Fibroblast of villous mesenchyme (primary cell): ENCODE measurements at places on chromosomes 6 and 20.

GRCh38 chr6:145469021-145469420 is 266.3 kb downstream of the EPM2A start:
- DNase-seq: no peak

DNA sequence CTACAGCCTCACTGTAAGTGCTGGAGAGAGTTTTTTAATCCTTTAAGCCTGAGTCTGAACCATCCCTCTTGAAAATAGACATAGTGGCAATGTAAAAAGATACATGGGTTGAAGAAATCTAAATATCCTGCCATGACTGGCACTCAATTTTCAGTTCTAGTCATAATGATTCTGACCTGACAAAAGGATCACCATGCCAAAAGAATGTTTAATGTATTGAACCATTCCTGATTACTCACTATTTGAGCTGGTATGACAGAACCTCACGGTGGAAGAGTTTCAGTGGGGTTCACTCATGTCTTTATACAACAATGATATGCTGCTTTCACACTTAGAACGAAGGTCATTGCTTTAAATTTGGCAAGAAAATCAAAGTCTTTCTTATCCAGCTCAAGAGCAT is 93.4 kb downstream of the HIVEP2 start:
- DNase-seq: no peak

- DNase-seq: peak; percentile 79
Measured at GRCh38 chr6:132364306-132365074, 36.8 kb downstream of the MOXD1 start.

DNA sequence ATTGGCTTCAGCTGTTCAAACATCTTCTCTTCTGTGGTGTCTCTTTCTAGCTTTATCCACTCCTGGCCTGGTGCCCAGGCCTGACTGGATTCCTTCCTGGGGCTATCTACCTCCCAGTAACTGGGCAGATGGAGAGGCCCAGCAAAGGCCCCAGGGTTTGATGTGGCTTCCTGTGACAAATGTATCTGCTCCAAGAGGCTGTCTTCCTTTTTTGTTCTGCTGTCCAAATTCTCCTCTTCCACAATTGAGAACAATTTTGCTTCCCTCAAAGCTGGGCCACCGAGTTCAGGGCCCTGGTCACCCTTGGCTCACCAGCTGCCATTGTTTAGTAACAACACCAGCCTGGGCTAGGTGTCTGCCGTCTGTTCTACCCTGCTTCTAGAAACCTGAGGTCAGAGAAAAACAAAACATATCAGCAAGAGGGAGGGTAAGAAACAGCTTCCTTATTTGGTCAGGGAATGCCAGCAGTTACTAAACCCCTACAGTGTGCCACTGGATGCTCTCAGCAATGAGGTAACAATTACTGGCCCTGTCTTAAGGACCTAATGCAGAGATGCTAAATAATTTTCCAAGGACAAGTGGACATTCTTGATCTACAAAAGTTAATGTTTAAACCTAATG is 3.9 kb downstream of the ZFP57 start:
- DNase-seq: no peak

DNA sequence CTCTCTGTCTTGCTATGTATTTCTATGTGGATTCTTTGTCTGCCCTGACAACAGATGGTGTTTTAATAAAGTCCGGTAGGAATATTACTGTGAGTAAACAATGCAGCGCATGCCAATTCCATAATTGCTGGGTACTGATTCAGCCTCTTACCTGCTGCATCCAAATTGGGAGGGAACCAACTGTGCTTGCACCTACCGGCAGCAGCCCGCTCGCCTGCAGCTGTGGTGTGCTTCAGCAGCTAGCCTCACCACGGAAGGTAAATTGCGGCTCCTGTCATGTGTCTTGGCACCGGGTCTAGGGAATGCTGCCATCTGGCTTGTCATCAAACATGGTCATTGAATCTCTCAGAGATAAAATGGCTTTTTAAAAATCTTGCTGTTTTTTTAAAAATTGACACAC is 704.8 kb upstream of the SLC35B3 start:
- DNase-seq: no peak

- DNase-seq: peak; percentile 43
Measured at GRCh38 chr6:26215585-26216358, 128.5 kb downstream of the HFE start.

DNA sequence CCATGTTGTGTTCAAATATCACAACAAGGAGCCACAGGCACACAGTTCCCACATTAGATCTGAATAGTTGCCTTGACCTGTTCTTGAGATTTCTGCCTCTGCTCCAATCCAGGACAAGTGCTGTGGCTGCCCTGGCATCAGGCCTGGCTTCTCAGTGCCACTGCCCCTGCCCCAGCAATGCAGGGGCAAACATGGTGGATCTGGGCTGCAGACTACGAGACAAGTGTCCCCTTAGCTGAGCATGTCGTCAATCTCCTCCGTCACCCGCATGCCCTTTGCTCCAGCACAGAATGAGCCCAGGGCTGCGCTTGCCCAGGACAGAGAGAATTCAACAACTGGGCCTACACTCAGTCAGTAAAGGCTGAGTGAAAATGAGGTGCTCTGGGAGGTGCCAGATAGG is 201.6 kb downstream of the SYNDIG1 start:
- DNase-seq: no peak

DNA sequence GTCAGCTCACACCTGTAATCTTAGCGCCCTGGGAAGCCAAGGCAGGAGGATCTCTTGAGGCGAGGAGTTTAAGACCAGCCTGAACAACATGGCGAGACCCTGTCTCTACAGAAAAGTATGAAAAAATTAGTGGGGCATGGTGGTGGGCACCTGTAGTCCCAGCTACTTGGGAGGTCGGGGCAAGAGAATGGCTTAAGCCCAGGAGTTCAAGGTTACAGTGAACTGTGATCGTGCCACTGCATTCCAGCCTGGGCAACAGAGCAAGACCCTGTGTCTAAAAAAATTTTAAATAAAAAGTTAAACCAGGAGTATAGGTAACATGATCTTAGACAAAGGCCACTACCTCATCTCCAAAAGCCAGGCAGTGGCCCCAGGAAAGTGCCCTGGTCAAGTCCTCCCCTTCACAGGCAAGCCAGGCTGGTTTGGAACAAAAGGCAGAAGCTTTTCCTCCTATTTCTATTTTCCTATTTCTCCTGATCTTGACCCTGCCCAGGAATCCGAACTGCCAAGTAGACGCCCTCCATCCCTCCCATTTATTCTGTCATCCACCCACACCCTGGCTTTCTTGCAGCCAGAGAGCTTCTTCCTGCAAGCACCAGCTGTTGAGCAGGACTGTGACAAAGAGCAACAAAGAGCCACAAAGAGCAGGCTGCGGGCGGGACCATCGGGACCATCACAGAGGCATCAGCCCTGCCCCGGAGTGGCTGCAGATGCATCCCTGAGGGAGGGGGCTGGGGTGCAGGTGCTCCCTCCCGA is 149.9 kb upstream of the AFDN start:
- DNase-seq: no peak

- DNase-seq: no peak
Measured at GRCh38 chr20:63072991-63073737, 66.4 kb upstream of the BHLHE23 start.

DNA sequence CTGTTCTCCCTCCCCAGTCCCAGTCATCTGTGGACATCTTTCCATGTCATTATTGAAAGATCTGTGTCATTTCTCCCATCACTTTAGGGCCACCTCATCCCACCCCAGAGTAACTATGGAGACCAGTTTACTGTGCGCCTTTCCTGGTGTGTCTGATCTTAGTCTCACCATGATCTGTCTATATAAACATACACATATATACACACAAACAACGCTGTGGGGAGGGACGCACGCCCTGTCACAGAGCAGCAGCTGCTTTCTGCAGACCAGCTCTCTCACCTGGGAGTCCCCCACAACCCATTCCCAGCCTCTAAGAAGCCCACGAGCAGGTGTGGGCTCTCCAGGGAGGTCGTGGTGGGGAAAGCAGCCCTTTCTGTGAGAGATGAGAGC is 68.1 kb upstream of the TOX2 start:
- no peak for DNase-seq

GRCh38 chr20:14210146-14210545 is 127.3 kb downstream of the FLRT3 start:
- no peak for DNase-seq

GRCh38 chr6:159633196-159633595 is 59.8 kb downstream of the SOD2 start:
- DNase-seq: peak; percentile 29

GRCh38 chr6:27547157-27548075 is 74.5 kb upstream of the ZNF184 start:
- peak; percentile 60 for DNase-seq

DNA sequence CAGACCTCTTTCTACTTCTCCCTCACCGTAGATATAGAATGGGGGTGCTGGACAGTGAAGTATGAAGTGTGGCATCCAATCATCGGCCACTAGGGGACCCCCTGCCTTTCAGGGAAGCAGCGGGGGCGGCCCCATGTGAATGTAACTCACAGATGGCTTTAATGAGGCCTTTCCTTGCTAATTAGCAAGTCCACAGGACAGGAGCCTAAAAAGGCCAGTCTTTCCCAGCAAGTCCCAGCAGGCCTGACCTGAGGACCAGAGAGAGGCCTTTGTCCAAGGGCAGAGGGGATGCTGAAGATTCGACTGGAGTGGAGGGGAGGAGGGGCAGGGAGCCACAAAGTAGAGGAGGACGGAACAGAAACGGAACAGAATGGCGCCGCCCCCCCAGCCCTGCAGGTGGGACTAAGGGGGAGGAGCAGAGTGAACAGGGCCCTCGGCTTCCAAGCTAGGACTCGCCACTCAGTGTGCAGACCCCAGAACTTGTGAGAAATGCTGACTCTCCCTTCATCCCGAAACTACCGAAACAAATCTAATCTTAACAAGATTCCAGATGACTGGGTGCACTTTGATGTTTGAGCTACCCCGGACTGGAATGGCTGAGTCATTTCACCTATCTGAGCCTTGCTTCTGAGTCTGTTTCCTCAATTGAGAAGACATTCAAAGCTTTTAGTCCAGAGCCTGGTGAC is 5.8 kb downstream of the C6orf132 start:
- peak; percentile 58 for DNase-seq

DNA sequence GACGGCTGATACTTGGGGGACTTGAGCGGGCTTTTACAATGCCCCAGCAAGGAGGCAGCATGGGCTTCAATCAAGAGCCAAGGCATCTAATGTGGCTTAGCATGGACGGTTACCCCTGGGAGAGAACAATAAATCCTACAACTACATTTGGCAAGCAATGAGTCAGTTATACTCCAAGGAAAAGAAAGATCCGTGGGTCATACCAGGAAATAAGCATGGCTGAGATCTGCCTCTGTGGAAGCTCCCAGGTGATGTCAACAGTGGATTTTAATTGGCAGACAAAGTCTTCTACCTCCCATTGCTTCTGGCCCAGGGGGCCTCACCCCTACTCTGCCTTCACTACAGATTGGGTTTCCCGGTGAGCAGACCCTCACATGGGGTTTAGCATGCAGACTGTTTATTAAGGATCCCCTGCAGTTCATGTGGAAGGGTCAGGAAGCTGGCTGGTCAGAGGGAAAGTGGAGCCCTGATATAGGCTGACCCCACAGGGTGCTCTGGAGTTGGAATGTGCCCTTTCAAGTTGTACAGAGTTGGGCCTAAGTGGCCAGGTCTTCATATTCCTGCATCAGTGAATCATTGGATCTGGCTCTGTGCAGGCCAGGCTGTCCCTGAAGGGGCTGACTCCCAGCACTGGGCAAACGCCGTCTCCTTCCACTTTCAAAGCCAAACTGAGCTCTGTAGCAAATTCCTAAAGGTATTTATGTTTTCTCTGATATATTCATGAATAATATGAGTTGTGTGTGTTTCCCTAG is 91.3 kb upstream of the GGTLC1 start:
- no peak for DNase-seq

DNA sequence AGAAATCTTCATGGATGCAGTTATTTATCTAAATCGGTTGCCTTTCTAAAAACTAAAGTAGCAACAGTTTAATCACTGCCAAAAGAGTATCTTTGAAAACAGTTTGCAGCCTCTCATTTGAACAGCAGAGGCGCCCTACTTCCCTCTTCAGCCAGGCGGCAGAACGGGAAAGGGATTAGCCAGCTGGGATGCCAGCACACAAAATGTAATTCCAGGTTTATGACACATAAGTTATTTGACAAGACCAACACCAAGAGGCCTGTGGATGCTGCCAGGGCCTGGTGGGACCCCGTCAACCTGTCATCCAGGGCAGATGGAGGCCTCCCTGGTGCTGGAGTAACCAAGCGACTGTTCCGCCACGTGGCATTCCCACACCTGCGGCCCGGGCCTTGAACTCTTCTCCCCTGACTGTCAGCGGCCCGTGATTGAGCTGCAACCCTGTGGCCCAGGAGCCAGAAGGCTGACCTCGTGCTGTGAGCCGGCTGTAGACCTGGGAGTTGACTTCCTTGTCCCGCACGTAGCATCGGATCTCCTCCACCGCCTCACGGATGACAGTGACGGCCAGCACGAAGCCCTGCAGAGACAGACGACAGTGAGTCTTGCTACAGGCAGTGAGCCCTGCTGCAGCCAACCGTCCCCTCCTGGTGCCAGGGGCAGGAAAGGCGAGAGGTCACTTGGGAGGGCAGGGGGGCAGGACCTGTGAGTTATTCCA is 55.5 kb downstream of the ATP9A start:
- DNase-seq: peak; percentile 34

DNA sequence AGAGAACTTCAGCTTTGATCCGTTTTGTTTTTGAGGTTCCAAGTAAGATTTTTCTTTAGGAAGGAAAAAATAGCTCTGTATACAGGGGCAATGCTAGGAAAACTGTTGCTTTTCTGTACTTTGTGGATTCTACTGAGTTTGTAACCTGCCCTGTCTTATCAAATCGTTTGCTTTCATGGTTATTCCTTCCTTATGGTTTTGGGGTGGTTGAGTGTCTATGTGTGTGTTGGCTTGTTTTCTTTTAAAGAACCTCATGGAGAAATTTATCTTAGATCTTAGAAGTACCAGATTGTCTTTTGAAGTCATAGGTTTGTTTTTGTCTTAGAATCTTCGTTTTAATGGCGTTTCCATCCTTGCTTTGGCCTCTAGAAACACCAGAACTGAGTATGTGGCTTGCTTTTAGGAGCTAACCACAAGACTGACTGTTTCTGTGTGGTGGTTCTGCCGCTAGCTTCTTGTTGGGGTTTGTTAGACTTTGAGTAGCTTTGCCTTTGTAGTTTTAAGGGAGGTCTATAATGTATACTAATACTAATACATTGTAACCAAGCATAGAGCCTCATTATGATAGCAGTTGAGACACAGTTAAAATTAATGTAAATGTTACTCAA is 86.8 kb downstream of the RPP40 start:
- no peak for DNase-seq

DNA sequence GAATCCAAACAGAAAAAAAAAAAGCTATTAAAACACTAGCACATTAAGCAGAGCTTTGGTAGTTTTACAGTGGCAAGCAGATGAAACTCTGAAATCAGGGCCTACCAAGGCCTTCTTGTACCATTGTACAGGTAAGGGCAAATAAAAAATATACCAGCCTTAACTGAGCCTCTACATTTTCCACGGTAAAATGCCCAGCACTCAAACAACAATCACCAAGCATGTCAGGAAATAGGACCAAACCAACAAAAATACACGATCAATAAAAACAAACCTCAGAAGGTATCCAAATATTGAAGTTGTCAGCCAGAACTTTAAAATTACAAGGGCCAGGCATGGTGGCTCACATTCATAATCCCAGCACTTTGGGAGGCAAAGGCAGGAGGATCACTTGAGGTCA is 18.3 kb downstream of the TRERF1 start:
- DNase-seq: no peak
